NCI-H1436 treated with DMSO at 0.1 percent for 48 hours (cell line): ENCODE measurements at places on chromosomes 12 and 14.
A peak's percentile ranks its signal among the peaks of the same experiment; 100 is the strongest.

DNA sequence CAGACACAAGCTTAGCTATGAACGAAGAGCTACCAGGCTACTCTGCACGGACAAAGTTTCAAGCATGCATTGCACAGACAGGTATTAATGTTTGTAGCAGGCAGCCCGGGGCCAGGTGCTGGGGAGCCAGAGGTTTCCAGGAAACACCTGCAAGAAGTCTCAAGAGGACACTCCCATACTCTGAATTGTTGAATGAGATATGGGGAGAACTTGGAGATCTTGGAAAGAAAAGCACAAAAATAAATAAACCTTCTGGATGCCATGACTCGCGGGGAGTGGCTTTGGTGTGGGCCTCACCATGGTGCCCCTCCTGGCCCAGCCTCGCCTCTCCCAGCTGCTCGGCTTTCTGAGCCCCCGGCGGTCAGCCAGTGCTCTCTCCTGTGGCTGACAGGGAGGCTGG is 186.8 kb downstream of the TTC7B start:
- no peak for DNase-seq

DNA sequence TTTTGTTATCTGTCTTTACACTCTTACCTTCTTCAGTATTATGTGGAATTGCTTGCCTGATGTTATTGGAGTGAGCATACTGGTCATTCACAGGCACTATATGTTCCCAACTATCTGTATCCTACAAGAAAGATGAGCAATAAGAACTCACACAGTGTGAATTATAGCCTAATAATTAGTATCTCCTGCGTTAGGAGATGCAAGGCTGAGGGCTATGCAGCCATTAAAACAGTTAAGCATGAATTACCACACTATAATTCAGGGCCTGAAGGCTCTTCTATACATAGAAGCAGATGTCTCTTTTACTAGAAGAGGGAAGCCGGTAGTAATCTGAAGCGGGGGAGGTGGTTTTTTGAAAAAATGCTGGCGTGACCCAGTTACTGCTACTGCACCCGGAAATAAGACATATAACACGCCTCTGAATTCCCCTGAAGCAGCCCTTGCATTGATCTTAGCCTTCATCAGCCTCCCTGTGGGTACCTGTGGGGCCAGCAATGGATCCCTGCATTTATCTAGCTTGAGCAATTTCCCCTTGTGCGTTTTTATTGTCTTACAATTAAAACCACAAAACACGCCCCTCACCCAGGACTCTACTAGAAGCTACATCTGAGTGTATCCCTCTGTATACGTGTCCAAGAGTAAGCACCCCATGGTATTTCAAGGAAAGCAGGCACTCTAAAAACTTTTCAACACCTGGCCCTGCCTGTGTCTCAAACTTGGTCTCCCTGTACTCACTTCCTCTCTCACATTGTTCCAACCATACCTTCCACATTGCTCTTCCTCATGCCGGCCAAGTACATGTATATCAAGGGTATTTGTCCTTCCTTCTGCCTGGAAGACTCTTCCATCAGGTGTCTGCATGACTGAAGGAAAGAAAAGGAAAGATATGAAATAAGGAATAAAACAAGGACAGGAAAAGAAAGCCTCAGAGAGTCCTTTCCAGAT is 210.9 kb upstream of the ARID2 start:
- no peak for DNase-seq

DNA sequence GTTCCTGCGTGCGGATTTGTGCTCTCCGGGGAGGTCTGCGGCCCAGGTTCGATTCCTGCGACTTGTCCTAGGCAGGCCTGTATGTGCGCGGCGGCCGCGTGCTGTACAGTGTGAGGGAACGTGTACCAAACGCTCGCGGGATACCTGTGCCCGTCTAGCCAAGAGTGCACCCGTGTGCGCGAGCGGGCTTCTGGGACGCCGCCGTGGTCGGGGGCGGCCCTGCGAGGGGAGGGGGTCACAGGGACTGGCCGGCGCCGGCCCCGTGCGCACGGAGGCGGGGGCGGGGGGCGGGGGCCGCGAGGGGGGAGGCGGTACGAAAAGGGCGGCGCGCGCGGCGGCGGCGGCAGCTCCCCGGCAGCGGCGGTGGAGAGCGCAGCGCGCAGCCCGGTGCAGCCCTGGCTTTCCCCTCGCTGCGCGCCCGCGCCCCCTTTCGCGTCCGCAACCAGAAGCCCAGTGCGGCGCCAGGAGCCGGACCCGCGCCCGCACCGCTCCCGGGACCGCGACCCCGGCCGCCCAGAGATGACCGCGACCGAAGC is at the start of gene DLK1:
DLK1 (plus strand) TSS at position 343 of the 536 bp plus-strand sequence; CDS start at position 520, 177 bp downstream.
- DNase-seq = no peak

DNA sequence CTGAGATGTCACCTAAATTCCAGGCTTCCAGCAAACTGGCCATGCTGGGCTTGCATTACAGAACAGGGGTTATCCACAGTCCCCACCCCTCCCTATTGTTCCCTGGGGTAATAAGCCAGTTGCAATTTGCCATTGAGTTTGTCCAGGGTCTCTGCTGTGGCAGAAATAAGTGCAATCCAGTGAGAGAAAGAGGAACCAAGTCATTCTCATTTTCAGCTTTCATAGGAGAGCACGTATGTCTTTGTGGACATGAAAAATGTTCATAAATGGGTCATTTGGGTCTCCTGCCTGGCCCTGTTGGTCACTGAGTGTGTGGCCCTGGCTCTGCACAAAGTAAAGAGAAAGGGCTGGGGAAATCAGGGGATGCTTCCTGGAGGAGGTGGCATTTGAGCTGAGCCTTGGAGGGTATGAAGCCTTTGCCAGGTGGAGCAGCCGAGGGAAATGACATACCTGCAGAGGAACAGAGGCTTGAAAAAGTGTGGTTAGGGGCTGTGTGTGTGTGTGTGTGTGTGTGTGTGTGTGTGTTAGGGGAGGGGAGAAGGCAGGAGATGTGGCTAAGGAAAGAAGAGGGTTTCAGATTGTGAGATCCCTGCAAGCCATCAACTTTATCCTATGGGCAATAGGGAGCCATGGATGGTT is 29.3 kb downstream of the CMKLR1 start:
- no peak for DNase-seq

GRCh38 chr14:75283833-75284563 is 5.4 kb downstream of the FOS start:
- DNase-seq = no peak

DNA sequence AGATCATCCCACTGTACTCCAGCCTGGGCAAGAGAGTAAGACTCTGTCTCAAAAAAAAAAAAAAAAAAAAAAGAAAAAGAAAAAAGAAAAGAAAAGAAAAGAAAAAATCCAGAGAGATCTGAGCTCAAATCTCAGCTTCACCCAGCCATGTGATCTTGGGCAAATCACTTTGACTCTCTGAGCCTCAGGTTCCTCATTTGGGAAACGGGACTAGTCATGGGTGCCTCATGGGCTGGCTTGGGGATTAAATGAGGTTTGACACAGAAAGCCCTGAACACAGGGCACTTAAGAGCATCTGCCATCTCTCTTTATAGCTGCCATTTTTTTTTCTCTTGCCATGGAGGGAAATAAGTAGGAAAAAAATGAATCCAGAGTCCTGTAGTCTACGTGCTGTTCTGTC is 86.2 kb upstream of the MYL2 start:
- DNase-seq = no peak

DNA sequence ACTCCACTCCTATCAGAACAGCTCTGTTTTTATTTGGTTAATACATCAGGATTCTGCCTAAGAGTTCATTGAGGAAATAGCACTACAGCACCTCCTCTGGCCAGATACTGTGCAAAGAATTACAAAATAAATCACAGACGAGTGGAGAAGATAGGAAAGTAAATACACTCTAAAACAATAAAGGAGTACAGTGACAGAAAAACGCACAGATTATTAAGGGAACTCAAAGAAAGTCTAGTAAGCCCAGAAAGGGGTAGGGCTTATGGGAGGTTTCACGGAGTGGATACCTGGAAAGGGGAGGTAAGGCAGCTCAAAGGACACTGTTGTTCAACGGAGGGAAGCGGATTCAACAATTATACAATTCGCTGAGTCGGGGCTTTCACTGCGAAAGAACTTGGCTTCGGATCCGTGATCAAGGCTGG is 5.5 kb downstream of the OR10AD1 start:
- DNase-seq = no peak

GRCh38 chr14:36512585-36513003 is 7.4 kb downstream of the NKX2-1 start:
- no peak for DNase-seq

DNA sequence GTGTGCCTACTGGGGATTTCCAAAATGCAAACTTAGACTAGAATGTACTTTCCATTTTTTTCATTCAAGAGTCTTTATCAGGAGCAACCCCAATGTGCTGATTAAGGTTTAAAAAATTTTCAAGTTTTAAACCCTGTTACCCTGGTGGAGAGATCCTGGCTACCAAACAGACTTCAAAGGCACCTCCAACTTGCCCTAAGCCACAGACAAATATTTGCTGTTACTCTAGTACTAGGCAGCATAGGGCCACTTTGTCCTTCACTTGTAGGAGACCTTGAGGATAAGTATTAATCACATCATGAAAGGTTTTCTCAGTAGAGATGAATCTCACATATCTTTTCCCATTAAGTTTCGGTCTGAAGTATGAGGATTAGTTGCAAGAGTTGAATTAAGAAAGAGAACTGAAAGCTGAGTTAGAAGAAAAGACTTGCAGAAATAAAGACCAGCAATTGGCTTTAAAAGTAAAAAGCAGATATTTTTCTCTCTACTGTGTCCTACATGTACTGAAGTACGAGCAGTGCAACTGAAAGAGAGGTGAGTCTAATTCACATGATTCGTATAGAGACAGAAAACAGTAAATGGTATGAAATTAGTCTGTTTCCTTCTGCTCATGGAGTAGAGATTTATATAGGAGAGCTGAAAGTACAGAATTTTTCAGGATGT is 28.3 kb downstream of the NTN4 start:
- no peak for DNase-seq

DNA sequence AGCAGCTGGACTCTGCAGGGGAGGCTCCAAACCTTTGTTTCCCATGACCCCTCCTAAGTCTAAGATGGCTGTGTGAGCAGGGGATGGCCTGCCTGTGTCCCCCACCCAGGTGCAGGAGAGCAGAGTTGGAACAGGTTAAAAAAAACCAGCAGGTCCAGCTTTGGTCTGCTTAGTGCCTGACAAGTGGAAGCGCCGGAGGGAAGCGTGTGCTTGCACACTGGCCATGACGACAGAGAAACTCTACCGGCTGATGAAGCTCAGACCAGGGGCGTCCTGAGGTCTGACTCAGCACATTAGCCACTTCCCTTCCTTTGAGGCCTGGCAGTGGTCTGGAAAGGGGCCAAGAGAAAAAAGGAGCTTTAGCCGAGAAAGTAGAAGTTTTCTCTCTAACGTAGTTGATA is 280.1 kb downstream of the VRK1 start:
- no peak for DNase-seq

GRCh38 chr14:42437809-42438208 is 831.1 kb downstream of the LRFN5 start:
- no peak for DNase-seq

- no peak for DNase-seq
Observed at GRCh38 chr14:90831821-90832220, 15.6 kb upstream of the TTC7B start.

GRCh38 chr12:7134396-7135166 is 4.4 kb downstream of the CLSTN3 start:
- no peak for DNase-seq

DNA sequence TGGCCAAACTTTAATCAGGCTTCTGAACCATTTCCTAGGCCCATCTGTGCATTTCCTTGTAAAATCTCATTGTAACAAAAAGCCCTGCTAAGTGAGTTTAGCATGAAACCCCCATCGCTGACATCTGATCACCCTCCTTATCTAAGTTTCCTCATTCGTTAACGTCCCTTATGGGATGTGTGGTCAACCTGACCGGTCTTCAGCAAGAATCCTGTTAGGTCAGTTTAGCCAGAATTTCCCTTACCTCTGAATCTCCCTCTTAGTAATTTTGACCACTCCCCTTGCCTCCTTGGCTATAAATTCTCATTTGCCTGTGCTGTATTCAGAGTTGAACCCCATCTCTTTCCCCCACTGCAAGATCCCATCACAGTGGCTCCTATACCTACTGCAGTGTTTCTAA is 239.3 kb downstream of the RMST start:
- DNase-seq = no peak

GRCh38 chr14:71169861-71170260 is 262.6 kb downstream of the PCNX1 start:
- no peak for DNase-seq

DNA sequence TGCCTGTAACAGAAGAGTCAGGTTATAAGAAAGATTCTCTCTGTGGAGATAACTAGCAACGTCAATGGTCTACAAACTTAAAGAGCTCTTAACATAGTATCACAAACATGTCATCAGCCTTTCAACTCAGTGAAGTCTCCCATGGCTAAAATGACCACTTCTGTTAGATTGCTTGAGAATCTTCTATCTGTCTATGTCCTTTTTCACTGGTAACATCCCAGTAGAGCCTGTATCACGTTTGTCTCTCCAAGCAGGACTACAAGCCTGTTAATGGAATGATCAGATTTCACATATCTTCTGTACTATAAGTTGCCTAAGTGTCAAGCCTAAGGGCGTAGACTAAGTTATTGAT is 50.7 kb downstream of the SLC2A13 start:
- DNase-seq = no peak

DNA sequence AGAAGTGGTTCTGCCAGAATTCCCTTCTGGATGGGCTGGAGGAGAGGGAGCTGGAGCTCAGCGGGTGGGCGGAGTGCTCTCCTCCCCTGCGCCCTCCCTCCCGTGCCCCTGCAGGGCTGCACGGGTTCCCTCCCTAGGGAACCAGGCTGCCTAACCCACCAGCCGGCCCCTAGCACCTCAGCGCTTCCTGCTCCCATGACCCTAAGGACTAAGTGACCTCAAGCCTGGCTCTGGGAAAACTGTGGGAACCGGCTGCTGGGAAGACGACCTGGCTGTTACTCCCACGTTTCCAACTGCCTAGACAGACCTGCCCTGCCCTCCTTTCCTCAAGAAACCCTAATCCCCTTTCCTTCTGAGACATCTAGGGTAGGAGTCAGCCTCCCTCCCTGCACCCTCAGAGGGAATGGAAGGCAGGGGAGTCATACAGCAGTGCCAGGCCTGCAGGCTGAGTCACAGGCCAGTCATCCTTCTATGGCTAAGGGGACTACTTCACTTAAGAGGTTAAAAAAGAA is 31.5 kb downstream of the SLC6A12 start:
- no peak for DNase-seq

GRCh38 chr14:73988065-73988464 is 31.0 kb downstream of the ENTPD5 start:
- no peak for DNase-seq

- no peak for DNase-seq
Observed at GRCh38 chr12:105157606-105158005, 50.1 kb downstream of the WASHC4 start.

GRCh38 chr12:21169878-21170472 is 39.0 kb downstream of the SLCO1B1 start:
- no peak for DNase-seq

- no peak for DNase-seq
Observed at GRCh38 chr12:53793221-53793620, 41.4 kb upstream of the CISTR start.

GRCh38 chr14:77478796-77479195 is 19.8 kb downstream of the ISM2 start:
- DNase-seq = no peak

- DNase-seq = peak; percentile 53
Observed at GRCh38 chr14:100547633-100548294, 39.5 kb downstream of the BEGAIN start.

- DNase-seq = no peak
Observed at GRCh38 chr12:29486972-29487371, 10.5 kb downstream of the OVCH1 start.

GRCh38 chr14:85958069-85958468 is 428.1 kb downstream of the FLRT2 start:
- no peak for DNase-seq

GRCh38 chr14:49306152-49306751 is 279.9 kb downstream of the RPS29 start:
- no peak for DNase-seq
